Foreskin fibroblast (primary cell): ENCODE measurements at places on chromosomes 12 and 14.

GRCh38 chr12:124264089-124264795, 30.7 kb upstream of the RFLNA start:
- no peak for DNase-seq

DNA sequence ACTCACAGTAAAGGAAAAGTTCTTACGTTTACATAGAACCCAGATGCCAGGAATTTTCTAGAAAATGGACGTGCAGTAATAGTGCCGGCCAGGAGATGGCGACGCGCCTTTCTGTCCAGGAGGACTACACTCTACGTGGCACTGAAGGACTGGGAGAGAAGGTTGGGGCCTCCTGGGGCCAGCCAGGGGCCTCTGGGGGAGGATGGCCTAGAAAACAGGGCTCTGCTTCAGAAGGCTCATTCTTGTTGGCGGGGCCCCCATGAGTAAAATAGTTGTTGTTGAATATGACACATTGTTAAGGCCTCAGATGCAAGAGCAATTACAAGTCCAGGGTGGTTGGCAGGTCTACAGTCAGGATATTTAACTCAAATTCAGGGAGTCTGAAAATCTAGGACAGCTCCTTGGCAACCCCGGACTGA, 120.1 kb upstream of the MAX start:
- DNase-seq: peak; percentile 57

GRCh38 chr12:71300772-71301675, 138.6 kb upstream of the LGR5 start:
- DNase-seq: no peak

DNA sequence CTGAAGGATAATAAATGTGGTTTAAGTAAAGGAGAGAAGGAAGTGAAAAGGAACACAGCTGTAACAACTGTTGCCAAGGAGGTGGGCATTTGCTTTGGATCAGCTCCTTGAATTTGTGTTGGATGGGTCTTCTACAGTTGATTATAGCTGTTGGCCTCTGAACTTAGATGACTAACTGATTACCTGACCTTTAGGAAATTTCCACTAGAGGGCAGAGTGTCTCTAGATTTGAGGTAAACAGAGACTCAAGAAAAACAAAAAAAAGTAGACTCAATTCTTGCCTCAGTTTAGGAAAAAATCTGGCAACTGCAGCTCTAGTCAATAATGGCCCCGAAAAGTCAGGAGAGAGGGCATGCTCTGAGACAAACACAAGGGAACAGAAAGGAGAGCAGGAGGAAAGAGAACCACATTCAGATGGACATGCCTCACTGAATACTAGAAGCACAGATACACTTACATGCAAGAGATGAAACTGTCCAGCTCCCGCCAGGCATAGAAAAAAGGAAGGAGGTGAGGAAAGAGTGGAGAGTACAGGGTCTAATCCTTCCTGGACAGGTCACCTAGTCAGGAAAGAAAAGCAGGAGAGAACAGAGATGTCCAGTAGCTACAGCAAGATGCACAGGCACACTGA, 20.6 kb downstream of the COX14 start:
- DNase-seq: peak; percentile 54

DNA sequence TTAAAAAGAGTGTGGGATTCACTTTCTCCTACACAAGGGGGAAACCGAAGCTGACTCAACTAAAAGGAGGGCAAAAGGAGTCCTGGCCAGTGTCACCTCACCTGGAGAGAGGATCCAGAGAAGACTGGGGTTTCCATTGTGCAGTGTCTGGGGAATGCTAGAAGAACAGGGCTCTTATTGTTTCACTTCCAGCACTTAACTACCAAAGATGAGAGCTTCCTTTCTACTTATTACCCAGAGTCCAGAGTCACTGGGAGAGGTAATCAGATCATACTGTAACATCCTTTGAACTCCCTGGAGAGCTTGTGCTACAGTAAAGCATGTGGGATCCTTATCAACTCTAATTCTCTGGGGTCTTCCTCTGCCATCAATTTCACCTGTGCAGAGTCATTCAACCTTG, 148.4 kb upstream of the BCL2L14 start:
- DNase-seq: no peak

- no peak for DNase-seq
These were observed 263.6 kb upstream of the SYT10 start for GRCh38 chr12:33703221-33703620.

GRCh38 chr14:64955297-64955696, 12.8 kb upstream of the GPX2 start:
- no peak for DNase-seq

DNA sequence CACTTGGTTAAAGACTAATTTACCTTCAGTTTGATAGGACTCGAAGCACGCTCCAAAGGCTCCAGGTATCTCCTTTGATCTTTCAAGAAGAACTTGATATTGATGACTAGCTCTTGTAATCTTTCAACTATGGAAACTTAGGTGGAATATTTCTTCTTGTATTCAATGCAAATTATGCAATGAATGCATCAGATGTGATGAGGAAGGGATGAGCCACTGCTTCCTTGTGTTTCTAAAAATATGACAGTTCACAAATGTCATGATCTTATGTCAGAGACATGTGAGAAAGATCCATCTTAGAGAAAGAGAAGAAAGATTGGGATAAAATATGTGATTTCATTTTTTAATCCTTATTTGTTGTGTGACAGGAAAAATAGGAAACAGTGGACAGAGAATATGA, 9.9 kb downstream of the RNASE9 start:
- DNase-seq: no peak

DNA sequence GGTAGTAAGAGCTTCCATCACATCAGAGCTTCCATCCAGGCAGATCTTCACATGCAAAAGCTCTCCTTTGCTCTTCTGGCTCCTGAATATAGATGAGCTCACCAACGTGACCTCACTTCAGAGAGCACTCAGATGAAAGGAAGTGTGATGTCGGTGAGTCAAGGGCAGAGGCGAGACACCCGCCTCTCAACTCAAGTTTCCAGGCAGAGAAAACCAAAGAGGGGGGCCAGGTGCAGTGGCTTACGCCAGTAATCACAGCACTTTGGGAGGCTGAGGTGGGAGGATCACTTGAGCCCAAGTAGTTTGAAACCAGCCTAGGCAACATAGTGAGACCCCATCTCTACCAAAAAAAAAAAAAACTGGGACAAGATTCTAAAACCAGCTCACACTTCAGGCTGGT, 126.9 kb downstream of the DUSP6 start:
- DNase-seq: peak; percentile 57

- DNase-seq: no peak
These were observed 23.9 kb upstream of the AICDA start for GRCh38 chr12:8636581-8636980.

- DNase-seq: no peak
These were observed 42.1 kb downstream of the CFAP251 start for GRCh38 chr12:121960541-121960940.
